ENCODE measurements at places on chromosomes 13 and 19.

DNA sequence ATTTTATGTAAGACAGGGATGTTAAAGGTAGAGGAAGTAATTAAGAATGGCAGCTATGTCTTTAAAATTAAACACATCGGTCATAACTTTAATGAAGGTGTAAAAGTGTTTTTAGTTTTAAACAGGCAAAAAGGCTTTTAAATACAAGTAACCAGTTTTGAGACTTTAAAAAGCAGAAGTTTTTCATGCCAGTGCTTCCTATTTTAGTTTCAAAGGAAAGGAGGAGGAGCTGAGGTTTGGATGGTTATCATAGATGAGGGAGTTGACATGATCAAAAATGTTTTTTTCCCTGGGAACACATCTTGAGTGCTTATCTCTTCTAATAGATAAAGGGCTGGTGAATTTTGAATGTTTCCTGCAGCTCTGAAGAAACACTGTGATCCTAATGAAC, 42.9 kb downstream of the LRCH1 start:
- DNase-seq = no peak

DNA sequence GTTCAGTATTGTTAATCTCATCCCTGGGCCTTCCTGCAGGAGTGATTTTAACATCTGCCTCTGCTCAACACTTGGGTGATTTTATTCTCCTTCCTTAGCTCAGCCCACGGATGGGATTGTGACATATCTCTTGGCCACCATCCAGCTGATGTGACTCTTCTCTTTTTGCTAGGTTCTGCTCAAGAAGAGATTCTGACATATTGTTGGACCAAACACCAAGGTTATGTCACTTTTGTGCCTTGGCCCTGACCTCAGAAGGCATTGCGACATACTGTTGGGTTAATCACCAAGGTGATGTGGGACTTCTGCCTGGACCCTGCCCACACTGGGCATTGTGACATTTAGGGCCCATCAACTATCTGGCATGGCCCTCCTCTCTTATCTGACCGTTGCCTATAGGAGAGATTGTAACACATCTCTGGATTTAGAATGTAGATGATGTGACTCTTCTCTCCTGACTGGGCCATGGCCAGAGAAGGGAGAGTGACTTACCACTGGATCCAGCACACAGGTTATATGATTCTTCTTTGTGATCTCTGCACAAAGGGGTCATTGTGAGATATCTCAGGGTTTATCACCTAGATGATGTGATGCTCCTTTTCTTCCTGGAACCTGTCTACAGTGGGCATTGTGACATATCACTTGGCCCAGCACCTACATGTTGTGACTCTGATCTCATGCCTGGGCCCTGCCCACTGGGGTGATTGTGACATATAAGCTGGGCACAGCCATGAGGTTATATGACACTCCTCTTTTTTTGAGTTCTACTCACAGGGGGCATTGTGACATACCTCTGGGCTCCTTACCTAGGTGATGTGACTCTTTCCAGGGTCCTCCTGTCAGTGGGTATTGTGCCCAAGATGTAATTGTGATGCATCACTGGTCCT, 88.8 kb downstream of the ZNF429 start:
- no peak for DNase-seq

- no peak for DNase-seq
Observed at GRCh38 chr19:45815481-45816216, 541 bp upstream of the RSPH6A start.

DNA sequence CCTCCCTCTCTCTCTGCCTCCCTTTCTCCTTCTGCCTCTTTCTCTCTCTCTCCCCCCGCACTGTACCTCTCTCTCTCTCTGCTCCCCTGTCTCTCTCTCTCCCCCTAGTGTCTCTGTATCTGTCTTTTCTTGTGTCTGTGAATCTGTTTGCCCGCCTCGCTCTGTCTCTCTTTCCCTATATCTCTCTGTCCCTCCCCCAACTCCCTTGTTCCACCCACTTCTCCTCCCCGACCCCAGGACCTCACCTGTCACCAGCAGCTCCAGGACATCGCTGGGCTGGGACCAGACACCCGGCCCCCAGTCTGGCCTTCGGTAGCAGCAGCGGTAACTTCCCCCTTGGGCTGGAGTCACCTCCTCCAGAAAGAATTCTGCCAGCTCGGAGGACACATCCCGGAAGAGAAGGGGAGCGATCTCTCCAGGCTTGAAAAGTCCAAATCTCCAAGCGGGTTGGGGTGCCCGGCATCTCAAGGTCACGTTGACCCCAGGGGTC, 3.9 kb downstream of the OSCAR start:
- DNase-seq = no peak

- peak; percentile 52 for DNase-seq
Observed at GRCh38 chr19:3047496-3048189, 14.7 kb downstream of the TLE5 start.

GRCh38 chr13:72174549-72174948, 307.5 kb upstream of the DACH1 start:
- no peak for DNase-seq

DNA sequence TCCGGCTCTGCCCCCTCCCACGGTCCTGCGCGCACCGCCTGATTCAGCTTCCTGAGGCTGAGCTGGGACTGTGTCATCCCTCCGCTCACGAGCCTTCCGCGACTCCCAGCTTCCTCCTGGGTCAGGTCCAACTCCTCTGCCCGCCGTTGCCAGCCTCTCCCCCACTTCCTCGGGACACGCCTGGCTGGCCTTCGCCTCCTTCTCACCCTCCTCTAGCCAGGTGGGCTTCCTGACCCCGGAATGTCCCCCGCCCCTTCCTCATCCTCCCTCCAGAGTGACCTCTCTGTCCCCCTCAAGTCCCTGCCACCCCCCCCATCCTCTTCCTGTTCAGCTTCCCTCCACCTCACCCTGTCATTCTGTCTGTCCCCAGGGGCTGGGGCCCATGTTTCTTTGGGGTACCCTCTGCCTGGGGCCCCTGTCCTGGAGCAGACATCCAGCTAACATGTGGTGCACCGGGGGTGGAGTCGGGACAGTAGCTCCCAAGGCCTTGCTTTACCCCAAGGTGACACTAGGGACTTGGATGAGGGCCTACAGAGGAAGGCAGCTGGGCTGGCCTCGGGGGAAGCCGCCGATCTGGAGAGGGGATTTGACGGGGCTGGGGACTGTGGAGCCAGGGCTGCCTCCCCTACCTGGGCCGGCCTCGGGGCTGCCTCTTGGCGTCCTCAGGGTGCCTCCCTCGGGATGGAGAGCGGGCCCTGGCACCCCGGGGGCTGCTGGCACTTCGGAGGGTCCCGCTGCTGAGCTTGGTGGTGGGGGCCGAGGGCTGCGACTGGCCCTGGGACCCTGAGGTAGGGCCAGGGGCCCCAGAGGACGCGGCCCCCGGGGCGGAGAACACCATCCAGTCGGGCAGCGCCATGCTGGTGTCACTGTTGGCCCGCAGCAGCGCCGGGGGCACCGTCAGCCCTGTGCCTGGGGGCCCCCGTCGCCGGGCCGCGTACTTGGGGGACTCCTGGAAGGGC, 16.5 kb downstream of the SHANK1 start:
- DNase-seq = no peak

GRCh38 chr13:48131533-48131932, 36.6 kb upstream of the MED4 start:
- no peak for DNase-seq

DNA sequence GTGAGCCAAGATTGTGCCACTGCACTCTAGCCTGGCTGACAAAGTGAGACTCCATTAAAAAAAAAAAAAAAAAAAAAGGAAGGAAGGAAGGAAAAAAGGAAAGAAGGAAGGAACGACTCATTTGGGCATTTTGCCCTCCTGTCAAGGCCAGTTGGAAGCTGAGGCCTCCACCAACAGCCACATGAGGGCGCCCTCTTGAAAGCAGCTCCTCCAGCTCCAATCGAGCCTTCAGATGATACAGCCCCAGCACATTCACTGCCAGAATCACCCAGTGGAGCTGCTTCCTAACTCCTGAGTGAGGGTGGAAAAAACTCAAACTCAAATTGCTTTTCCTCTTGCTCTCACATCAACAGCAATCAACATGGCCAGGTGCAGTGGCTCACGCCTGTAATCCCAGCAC, 40.9 kb downstream of the GNG7 start:
- no peak for DNase-seq

GRCh38 chr19:1749373-1750342, 3.6 kb upstream of the ONECUT3 start:
- DNase-seq = no peak

GRCh38 chr13:40571338-40571963, 95.0 kb downstream of the FOXO1 start:
- DNase-seq = no peak

DNA sequence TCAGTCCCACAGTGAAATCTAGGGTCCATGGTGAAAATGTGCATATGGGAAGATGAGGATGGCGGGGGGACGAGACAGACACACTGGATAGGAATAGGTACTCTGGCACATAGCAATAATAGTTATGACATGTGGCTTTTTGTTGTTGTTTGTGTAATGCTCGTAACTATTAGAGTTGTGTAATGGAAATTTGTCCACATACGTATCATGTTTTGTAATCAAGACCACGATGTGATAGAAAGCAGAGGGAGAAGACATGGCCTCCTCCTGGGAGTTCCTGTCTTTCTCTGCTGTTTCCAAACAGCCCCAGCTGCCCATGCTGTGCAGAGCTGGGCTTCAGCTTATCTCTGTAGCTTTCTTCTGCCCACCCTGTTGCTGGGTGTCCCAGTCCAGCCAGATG, 185.3 kb upstream of the TMTC4 start:
- no peak for DNase-seq

DNA sequence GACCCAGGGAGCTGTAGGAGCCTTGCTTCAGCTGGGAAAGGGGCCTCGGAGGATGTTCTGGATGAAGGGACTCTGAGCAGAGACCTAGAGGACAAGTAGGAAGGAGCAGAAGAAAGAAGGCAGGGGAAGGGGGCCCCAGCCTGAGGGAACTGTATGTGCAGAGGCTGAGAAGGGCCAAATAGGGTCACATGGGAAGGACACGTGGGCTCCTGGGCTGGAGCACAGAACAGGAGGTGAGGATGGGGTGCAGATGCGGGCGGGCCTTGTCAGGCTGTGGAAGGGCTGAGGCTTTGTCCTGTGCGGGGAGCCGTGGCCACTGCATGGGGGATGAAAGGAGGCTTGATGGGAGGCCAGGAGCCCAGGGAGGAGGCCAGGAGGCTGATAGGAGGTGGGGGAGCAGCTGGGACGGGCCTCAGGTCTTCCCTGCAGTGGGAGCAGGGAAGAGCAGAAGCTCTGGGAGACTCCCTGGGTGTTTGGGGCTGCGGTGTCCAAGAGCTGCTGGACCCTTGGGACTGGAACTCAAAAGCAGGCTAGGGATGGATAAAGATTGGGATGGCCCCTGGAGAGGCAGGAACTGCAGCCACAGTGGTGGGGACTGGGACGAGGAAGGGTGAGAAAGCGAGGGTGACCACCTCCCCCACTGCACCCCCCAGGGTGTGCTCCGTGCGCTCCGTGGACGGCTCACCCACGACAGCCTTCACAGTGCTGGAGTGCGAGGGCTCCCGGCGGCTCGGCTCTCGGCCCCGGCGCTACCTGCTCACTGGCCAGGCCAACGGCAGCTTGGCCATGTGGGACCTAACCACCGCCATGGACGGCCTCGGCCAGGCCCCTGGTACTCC, 11.4 kb upstream of the LTBP4 start:
- DNase-seq = no peak

GRCh38 chr13:44153496-44153895, 220.1 kb upstream of the SERP2 start:
- no peak for DNase-seq

DNA sequence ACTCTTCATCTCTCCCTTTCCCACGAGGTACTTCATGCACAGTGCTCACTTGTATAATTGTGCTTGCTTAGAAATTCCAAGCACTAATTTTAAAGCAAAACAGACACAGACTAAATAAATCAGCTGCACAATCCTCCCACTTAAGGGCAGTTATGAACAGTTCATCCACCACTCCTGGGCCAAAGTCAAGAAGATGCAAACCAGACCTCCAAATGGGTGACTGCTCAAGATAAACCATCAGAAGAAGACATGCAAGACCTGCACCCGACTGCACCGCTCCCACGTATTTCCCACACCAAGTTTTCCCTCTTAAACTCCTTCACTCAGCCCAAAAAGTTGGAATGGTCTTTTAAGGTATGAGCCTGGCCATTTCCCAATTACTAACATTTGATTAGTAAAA, 19.9 kb downstream of the ZNF235 start:
- no peak for DNase-seq

DNA sequence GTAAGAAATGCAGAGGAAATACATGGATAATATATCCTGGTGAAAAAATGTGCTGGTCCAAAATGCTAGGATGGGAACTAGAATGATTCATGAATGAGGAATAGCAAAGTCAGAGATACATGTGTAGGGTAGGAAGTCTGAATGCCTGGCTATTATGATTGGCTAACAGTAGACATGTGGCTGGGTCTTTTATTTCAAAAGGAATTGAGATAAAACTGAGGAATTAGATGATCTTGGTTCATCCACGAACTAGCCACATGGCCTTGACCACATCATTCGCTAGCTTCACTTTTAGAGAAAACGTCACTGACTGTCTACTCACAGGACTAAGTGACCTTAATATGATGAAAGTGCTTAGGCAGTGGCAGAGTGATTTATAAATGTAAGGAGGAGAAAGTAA, 103.1 kb downstream of the TRPC4 start:
- no peak for DNase-seq

- no peak for DNase-seq
Observed at GRCh38 chr13:95492044-95492801, 60.3 kb upstream of the CLDN10 start.

- no peak for DNase-seq
Observed at GRCh38 chr13:52786766-52787165, 47.1 kb upstream of the CNMD start.

- no peak for DNase-seq
Observed at GRCh38 chr13:28503182-28503967, 8.4 kb upstream of the FLT1 start.

DNA sequence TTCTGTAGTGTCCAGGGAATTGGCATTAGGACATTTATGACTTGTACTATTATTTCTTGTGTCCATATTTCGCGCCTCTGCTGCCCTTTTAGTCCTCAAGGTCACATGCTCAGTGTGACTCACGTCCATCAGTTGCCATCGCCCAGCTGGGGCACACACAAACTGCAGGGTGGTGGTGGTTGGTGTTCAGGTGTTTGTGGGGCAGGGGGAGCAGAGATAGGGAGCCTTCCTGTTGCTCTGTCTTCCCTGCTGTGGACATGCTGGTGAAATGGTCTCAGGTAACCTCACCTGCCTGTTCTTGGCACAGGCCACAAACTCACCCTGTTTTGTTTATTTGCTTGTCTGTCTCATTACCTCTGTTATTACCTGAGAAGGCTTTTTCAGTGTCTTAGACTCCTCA, 22.4 kb downstream of the PRR12 start:
- no peak for DNase-seq

Measured in activated CD4-positive, alpha-beta T cell treated with anti-CD3 and anti-CD28 coated beads for 1 hour (primary cell).